HEK293T (cell line): ENCODE measurements at places on chromosomes 6 and 20.

GRCh38 chr6:107654764-107655163 lies 164.8 kb downstream of the SOBP start:
- DNase-seq = no peak

DNA sequence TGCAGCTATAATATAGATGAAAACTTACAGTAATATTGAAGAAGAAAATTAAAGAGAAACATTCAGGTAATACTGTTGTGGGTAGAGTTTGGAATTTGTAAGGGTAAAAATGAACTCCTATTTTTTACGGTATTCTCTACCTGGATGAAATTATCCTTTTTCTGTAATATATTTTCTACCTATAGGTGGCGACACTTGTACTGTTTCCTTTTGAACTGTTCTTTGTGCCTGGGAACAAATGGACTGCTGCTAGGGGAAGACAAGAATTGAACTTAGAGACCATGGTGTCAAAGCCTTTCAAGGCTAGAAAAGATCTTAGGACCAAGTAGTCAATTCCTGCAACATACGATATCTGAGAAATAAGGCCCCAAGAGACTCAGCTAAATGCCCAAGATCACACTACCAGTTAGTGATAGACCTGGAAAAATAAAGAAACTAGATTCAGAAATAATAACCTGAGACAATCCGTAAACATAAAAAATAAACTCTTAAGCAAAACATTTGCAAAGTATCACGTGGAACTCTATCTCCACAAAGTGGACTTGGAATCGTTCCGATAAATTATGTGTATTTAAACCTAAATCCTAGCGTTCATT lies 383.8 kb downstream of the TFAP2A start:
- no peak for DNase-seq

DNA sequence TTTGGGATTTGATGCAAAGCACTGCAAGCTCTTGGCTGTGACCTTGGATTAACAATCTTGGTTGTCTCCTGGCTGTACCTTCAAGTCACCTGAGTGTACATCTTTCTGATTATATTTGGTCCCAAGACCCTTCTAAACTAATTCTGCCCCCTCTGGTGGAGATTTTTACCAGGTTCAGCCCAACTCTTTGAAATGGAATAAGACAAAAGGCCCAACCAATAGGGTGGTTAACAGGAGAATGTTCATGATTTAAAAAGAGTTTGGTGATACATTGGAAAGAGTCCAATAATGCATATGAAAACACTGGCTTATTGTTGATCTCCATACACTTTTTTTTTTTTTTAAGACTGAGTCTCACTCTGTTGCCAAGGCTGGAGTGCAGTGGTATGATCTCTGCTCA lies 77.5 kb upstream of the CD83 start:
- DNase-seq = no peak

DNA sequence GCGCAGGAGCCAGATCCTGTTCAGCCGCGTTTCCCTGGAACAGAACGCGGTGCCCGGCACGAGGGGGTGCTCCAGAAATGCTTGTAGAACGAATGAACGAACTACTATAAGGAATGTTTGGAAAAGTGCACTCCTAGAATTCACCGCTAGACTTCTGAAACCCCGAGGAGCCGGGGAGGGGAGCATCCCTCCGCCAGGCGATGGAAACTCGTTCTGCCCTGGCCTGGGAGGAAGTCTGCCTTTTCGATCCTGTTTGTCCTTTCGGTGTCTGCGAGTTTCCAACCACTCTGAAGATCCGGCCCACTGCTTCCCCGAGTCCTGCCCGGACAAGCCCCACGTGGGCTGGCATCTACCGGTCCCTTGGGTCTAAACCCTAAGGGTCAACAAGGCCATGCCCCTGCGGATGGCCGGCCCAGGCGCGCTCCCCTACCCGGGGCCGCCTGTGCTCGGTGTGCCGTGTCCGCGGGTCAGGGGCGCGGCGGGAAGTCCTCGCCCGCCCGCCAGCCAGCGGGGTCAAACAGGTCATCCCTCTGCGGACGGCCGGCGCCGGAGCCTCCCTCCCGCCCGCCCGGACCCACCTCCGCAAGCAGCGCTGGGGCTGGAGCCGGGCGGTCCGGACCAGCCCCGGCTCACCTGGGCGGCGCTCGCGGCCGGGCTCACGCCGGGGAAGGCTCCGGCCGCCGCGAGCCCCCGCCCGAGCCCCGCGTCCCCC lies 526 bp downstream of the SULF2 start:
- peak; percentile 65 for DNase-seq

GRCh38 chr6:119942078-119942752 lies 592.7 kb upstream of the MAN1A1 start:
- no peak for DNase-seq

GRCh38 chr20:61699495-61700374 lies 365.9 kb downstream of the TAF4 start:
- DNase-seq = no peak

GRCh38 chr6:139628270-139628669 lies 253.8 kb upstream of the CITED2 start:
- no peak for DNase-seq

- DNase-seq = no peak
These were observed 343.1 kb downstream of the TFAP2A start for GRCh38 chr6:10071631-10072220.

DNA sequence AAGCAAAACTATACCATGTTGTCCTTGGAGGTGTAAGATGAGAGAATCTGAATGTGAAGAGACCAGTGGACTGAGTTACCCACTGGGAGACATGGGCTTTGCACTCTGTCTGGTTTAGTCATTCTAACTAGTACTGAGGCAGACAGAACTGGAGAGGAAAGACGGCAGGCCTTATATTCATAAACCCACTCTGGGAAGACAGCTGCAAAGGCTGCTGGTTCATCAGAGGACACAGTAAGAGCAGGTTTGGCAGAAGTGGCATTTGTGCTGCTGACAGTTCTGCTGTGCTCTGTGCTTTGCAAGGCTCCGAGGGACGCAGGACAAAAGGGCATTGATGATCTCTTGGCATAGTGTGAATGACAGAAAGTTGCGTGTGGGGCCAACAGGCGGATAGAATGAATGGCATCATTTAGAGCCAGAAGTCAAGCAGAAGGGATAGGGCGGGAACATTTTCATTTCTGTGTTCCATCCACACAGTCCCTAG lies 142.3 kb upstream of the TENT5A start:
- no peak for DNase-seq

DNA sequence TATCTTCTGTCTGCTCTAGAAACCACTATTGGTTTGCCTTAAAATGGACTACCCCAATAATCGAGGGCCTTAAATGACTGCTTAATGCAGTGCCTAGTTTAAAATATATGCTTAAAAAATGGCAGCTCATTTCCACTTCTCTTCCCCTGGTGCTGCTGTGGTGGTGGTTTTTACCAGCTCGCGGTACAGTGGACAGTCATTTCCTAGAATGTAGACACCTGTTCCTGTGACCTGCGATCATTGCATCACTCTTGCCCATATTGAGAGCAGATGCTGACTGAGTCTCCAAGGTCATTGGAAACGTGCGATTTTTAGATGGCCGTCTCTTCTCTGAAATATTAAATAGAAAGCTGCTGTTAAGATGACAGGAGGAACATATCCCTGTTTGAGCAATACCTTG lies 164.1 kb downstream of the UTRN start:
- DNase-seq = no peak

GRCh38 chr6:16238057-16238962 lies at the start of gene GMPR:
Gene GMPR (plus strand): TSS chr6:16238587. CDS start chr6:16238694, 107 bp downstream.
- DNase-seq = peak; percentile 68

DNA sequence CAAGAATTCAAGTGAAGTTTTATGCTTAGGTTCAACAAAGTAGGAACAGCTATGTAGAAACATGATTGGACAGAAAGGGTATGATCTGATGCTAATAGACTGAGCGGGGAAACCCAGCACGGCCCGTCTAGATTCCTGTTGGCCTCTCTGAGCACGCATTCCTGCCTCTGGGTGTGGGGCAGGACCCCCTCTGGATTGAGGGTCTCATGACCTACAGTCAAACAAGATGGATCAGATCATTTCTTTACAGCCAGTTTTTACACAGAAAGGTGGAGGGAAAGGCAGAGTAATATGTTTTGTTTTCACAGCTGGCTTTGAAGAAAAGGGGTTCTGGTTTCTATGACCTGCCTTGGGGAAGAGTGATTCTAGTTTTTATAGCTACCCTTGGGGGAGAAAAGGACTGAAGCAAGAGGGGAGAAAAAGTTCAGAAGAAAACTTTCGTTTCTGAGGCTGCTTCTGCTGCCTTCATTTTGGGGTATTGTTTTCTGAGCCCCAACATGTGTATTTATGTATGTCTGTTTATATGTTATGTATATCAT lies 99.6 kb upstream of the SLC22A16 start:
- DNase-seq = no peak

- DNase-seq = no peak
These were observed 172.8 kb upstream of the SPTLC3 start for GRCh38 chr20:12835999-12836398.

- no peak for DNase-seq
These were observed 411.8 kb downstream of the MMUT start for GRCh38 chr6:49051281-49051680.

DNA sequence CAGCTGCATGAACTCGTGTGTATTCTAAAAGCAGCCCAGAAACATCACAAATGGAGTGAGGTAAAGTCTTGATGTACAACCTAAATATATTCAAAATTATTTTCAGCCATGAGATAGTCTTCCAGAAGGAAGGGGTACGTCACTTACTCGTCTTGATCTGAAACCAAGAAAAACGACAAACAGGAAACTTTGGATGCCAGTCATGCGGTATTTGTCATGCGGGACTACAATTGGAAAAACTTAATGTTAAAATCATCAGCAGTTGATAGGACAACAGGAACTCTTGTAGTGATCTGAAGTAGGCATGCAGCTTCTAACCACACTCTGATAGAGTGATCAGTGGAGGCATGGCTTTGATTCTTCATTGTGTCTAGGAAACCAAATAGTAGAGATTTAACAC lies 29.7 kb downstream of the FAM217A start:
- no peak for DNase-seq

DNA sequence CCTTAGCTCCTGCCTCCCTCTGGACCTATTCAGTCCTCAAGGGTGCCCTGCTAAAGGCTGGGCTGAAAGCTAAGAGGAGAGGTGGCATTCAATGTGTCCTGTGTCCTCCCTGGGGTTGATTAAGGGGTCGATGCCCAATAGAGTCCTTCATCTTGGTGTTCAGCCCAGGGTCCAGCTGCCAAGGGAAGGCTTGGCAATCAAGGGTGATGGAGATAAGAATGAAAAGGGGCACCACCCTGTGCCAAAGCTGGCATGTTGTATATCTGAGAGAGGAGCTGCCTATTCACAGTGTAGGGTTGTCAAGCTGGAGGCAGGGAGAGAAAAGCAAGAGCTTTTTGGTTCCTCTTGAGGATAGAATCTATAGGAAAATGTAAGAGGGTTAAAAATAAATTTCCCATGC lies 12.3 kb downstream of the C20orf173 start:
- DNase-seq = no peak

DNA sequence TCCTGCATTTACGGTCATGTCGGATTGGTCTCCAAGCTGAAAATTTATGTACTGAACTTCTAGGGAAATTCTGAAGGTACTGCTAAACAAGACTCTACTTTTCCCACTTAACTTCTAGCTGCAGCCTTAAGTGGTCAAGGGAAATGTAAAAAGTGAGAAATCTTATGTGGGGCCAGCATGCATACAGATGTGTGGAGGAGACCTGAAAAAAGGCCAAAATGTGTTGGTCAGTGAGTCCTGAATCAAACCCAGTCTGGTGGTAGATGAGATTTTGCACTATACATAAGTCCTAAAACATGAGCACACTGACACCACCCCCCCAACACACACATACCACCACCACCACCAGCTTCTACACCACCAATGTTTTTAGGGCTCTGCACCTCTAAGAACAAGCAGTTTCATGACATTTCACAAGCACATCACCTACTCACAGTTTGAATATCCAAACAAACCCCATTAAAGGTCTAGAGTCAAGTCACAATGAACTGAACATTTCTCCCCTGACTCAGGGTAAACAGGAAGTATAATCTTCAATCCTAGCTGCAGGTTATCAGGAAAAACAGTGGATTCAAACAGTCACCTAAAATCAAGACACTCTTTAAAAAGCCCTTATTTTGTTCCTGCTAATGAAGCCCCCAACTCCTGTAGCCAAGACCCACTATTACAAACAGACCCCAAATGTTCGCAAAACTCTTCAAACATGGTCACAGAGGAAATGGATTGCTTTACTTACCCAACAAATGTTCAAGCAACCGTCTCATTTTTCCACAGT lies 1.6 kb downstream of the ZMYND8 start:
- no peak for DNase-seq

DNA sequence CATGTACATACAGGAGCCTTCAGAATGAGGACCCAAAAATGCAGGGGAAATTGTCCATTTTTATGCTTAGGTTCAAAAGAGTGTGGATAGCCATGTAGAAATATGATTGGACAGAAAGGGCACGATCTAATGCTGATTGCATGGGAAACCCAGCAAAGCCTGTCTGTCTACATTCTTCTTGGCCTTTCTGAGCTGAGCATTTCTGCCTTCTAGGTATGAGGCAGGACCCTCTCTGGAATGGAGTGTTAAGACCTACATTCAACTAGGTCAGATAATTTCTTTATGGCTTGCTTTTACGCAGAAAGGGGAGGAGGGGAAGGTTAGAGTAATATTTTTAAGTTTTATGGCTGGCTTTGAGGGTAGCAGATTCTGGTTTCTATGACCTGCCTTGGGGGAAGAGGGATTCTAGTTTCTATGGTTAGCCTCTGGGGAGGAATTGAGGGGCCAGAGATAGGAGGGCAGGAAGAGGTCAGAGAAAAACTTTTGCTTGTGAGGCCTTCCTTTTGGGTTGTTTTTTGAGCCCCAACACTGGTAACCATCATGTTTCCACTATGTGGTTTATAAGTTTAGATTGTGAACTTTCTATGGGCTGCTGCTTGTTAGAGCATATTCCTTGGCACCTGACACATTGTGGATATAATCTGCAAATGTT lies 63.5 kb downstream of the LYRM2 start:
- DNase-seq = no peak

GRCh38 chr6:36399970-36400369 lies 12.5 kb upstream of the ETV7 start:
- DNase-seq = no peak

DNA sequence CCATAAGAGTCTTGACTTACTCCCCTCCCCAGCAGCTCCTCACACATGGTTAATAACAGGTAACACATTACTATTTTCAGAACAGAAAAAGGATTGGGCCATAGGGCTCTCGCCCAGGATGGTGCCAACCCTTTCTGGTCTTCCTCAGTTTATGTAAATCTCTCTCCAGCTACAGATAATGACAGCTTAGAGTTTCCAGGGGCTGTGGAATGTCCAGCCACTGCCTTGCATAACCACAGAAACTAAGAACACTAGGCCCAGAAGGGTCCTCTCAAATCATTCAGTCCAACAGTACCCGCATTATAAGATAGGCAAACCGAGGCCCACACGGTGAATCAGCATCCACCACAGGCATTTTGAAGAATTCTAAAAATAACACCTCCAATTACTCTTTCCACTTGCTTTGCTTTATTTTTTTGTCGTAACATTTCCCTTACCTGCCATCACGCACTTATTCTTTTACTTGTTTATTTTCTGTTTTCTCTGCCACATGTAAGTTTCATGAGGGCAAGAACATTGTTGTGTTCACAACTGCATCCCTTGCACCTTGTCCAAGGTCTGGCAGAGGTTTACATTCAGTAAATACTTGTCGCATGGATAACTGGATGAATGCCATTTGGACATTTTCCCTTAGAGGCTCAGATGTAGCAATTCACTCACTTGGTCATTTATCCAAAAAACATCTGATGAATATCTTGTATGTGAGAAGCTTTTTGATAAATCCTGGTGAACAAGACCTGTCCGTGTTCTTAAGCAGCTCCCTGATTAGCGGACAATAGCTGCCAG lies 6.4 kb upstream of the SDC4 start:
- no peak for DNase-seq
